Gastrocnemius medialis (tissue), 4 donors: ENCODE measurements at places on chromosomes 3 and 15. TPM values are rescaled to one million over a fixed set of nuclear protein-coding genes. Genes with fewer than 3 reads are reported as not detected.

GRCh38 chr3:119258915-119259314 is 18.2 kb upstream of the B4GALT4 start:
- H3K36me3 ChIP-seq, result no peaks in the 10 kb centered on the region
- no peak overlapping the region for H3K4me3 ChIP-seq
- H3K27me3 ChIP-seq, result no peaks in the 10 kb centered on the region
- H3K27ac ChIP-seq, result no peak overlapping the region

DNA sequence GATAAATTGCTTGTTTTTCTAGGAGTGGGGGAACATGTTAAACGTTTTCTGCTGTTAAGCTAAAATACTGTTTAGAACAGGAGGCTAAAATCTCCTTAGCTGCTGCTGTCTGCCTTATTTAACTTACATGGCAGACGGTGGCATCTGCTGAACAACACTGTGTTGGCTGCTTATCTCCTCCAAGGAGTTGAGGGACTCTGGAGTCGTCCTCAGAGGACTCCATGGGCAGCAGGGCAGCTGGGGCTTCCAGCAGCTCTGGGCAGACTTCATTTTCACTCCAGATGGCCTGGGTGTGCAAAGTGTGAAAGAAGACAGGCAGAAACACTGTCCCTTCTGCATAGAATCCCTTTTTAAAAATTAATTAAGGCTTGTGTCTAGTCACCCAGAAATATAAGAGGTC is 52.9 kb upstream of the NUDT16 start:
- H3K27ac ChIP-seq, result no peak overlapping the region
- no peak for DNase-seq
- H3K4me1 ChIP-seq, result no peaks in the 10 kb centered on the region
- H3K27me3 ChIP-seq, result no peaks in the 10 kb centered on the region
- no peaks in the 10 kb centered on the region for H3K36me3 ChIP-seq

The PLA2G4E gene
- total RNA-seq, result not detected

The HYKK gene
- 6.6 TPM for total RNA-seq

GRCh38 chr3:123084738-123085237 is 18.0 kb downstream of the PDIA5 start:
- H3K4me3 ChIP-seq, result no peak overlapping the region
- DNase-seq, result no peak
- H3K27me3 ChIP-seq, result no peaks in the 10 kb centered on the region

DNA sequence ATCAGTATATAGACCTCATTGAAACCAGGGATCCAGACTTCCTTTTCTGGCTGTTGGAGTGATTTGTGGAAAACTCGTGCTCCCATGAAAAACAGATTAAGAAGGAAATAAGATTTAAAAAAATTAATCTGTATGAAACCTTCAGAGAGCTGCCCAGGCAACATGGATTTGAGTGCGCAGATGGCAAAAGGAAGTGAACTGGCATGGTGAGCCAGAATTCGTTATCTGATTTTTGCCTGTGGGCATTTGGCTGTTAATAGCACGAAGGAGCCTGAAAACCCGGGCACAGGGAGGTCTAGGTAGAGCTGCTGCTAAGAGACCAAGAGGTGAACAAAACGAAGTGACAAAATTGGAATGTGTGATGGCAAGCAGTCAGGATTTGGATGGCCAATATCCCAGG is 19.1 kb upstream of the SPINK8 start:
- no peak for DNase-seq
- no peaks in the 10 kb centered on the region for H3K36me3 ChIP-seq
- no peaks in the 10 kb centered on the region for H3K4me1 ChIP-seq
- no peak overlapping the region for H3K4me3 ChIP-seq
- H3K27ac ChIP-seq, result no peak overlapping the region

The BCHE gene
- total RNA-seq, result 0.76 TPM

DNA sequence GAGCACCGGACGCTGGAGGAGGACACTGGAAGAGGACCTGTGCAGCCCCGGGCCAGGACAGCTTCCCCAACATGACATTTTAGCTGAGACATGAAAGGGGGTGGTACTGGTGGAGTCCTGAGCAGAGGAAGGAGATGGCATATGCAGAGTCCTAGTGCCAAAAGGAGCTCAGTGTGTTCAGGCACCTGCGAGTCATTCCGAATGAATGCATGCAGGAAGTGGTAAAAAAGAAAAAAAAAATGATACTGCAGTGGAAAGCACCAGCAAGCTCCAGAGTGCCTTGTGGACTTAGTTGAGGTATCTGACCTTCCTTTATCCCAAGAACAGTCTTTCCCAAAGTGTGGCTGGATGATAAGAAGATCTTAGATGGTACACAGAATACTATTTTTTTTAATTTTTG is 6.6 kb upstream of the ZNF148 start:
- H3K27me3 ChIP-seq, result no peaks in the 10 kb centered on the region
- no peaks in the 10 kb centered on the region for H3K36me3 ChIP-seq
- no peak overlapping the region for H3K4me3 ChIP-seq
- H3K27ac ChIP-seq, result no peak overlapping the region
- H3K4me1 ChIP-seq, result no peaks in the 10 kb centered on the region

The SLC2A2 gene
- not detected for total RNA-seq

The HEG1 gene
- total RNA-seq, result 9.8 TPM
